Testis (tissue), 5 donors: ENCODE measurements at places on chromosomes 1 and 21. TPM values are rescaled to one million over a fixed set of nuclear protein-coding genes. Genes with fewer than 3 reads are reported as not detected.

GRCh38 chr1:100299521-100300222 is 33.7 kb downstream of the RTCA start:
- no peak for DNase-seq

DNA sequence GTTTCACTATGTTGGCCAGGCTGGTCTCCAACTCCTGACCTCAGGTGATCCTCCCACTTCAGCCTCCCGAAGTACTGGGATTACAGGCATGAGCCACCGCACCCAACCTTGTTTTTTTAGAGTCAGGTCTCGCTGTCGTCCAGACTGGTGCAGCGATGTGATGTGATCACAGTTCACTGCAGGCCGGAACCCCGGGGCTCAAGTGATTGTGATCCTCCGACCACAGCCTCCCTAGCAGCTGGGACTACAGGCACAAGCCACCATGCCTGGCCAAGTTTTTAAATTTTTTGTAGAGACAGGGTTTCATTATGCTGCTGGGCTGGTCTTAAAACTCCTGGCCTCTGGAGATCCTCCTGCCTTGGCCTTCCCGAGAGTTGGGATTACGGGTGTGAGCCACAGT is 46.1 kb upstream of the LIN9 start:
- DNase-seq = no peak

- no peak for DNase-seq
Measured at GRCh38 chr1:174819596-174819995, 180.2 kb upstream of the CACYBP start.

- DNase-seq = no peak
Measured at GRCh38 chr1:206518206-206518605, 10.9 kb downstream of the RASSF5 start.

- no peak for DNase-seq
Measured at GRCh38 chr1:3776231-3776961, 3.8 kb downstream of the SMIM1 start.

DNA sequence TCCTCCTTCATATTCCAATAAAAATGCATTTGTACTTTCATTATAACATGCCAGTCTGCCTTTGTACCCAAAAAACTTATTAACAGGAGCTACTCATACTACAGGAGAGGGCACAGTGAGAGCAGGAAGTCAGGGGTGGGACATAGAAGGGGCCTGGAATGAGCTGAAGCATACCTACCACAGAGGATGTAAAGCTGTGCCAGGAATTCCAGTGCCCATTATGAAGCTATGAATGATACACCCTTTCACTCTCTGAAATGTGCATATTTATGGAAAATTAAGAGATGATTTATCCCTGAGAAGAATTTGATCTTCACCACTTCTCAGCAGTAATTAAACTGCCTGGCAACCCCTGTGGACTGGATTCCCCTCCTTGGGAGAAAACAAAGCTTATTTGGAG is 65.8 kb downstream of the ATP5PO start:
- no peak for DNase-seq

DNA sequence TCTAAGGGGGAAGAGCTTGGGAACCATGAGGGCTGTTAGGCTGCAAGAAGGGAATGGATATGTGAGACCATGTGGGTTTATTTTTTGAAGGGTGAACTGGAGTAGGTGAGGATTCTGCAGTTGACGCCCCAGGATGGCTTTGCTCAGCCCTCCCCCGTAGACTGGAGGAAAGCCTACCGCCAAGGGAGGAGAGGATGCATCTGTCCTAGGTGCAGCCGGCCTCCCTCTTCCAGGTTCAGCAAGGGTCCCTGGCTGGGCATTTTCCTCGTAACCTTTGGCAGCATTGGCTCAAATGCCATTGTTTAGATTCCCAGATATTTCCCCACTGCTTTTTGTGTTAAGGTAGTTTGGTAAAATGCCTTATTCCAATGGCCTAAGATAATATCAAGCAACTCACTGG is 16.6 kb downstream of the TFF3 start:
- no peak for DNase-seq

PLPP3 gene
- polyA plus RNA-seq = 82.0 TPM

SLC44A3 gene
- 6.4 TPM for polyA plus RNA-seq

PCP4 gene
- polyA plus RNA-seq = 15.4 TPM
